ENCODE measurements at places on chromosomes 2 and 18.

- no peak for DNase-seq
Measured at GRCh38 chr2:121596221-121597080, 52.8 kb downstream of the CLASP1 start.

DNA sequence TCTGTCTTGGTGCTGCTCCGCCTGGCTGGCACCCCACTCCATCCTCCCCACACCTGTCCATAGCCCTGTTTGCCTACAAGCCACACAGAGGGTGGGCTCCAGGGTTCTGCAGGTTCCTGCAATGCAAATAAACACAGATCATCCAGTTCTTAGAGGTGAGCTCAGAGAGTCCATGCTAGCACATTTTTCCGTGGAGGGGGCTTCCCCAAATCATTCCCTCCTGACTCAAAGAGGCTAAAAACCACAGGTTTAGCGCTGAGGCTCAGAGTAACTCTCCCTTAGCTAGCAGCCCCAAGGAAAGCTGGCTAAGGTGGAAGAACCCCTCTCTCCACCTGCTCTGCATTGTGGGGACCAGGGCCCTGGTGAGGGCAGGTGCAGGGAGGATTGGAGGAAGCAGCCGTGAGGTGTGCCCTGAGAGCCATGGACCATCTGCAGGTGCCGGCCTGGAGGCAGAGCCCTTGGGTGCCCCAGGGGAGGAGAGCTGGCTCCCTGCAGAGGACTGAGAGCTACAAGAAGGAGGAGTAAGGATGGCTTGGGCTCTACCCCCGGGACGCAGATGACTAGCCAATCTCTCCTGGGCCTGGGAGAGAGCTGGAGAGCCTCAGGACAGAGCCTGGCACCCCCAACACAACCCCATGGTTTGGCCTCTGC is 23.8 kb upstream of the TEX44 start:
- no peak for DNase-seq

DNA sequence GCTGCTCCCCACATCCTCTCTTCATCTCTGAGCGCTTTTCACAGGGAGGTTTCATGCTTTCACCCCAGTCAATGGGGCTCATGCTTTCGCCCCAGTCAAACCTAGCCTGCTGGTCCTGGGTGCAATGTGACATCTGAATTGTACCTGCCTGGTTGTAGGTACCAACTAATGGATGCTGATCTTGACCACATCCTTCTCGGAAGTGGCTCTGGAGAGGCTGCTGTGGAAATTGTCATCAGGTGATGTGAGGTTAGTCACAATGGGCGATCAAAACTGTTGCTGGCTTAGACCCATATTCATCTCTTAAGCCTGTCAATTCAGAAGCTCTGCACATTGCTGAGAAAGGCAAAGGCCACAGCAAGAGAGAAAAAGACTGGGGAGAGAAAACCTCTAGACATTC is 32.7 kb upstream of the ALKAL2 start:
- DNase-seq = no peak

DNA sequence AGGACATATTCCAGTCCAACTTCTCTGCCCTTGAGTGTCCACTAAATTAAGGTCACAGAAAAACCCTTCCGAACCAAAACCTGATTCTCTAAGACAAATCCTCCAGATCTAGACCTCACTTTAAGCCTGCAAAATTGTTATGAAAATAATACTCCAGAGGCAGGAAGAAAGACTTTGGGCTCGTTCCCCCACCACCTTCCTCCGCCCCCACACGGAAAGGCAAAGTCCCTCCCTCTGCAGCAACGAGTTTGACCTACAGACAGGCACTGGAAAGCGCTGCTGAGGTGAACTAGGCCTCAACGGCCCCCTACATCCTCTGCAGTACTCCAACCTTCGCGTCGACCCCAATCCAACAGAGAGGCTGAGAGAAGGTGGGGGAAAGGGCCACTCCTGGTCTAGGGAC is 808 bp downstream of the ATP5MC3 start:
- peak; percentile 20 for DNase-seq

DNA sequence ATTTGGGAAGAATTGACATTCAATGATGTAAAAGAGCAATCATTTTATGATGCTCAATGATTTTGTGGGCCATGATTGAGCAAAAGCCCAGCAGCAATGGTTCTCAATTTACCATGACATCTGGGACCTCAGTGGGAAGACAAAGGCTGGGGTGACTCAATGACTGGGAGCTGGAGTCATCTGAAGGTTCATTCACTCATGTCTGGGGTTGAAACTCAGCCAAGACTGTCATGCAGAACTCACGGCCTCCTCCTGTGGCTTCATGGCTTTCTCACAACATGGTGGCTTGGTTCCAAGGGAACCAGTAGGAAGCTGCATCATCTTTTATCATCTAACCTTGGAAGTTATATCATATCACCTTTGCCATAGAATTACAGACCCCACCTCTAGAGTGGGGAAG is 45.1 kb upstream of the CD226 start:
- DNase-seq = no peak

GRCh38 chr2:174635015-174635593 is 37.5 kb upstream of the WIPF1 start:
- DNase-seq = no peak

DNA sequence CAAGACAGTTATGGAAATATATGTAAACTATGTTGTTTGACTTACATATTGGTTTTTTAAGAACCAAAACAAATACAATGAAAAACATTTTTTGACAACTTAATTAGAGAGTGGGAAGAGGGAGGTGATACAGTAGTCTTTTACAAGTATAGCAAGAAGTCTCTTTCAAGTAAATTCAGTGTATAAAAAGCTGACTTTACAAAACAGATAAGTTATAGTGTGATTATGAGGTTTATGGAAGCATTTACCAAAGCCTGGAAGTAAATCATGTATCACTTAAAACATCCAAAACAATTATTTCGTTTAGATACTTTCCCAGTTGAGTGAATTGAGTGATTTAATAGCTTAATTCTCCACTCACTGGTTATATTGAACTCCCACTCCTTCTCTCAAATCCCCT is 66.7 kb upstream of the SLC4A10 start:
- DNase-seq = no peak

GRCh38 chr2:72744049-72744448 is 81.8 kb downstream of the EXOC6B start:
- no peak for DNase-seq

- no peak for DNase-seq
Measured at GRCh38 chr18:12839526-12840196, 44.4 kb downstream of the PTPN2 start.

- no peak for DNase-seq
Measured at GRCh38 chr2:48588745-48589144, 28.9 kb upstream of the GTF2A1L start.

DNA sequence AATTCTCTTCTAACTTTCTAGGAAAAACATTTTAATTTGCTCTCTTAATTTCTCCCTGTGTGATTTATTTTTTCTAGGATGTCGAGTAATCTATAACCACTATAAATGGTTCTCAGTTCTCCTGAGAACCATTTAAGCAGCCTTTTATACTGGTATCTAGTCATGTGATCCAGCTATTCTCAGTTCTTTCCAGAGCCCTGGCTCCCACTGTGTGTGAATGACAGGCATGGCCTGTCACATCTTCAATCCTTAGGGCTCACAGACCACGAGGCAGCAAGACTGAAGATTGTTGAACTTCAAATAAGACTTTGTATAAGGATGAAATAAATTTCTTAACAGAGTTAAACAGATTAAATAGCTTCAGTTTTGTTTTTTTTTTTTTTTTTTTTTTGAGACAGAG is 219.4 kb downstream of the HNMT start:
- DNase-seq = no peak

DNA sequence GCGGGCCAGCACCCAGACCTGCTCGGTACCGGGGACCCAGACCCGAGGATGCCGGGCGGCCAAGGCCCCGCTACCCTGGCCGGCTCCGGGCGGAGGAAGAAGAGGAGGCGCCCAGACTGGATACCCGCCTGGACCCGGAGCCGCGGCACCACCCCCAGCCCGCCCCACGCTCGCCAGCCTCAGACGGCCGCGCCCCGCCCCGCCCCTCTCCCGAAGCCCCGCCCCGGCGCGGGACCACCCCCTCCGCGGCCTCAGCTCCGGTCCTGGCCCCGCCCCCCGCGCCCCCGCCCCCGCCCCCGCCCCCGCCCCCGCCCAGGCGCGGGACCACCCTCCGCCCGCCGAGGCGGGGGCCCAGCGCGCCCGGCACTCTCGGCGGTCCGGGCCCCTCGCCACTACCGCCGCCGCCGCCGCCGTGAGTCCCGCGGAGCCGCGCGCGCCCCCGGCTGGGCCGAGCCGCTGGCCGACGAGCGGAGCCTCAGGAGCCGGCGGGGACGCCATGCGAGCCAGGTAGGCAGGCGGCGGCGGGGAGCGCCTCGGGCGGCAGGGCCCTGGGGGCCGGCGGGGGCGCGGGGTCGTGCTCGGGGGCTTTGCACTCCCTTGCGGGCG is at the start of gene SH3BP4:
SH3BP4 (plus strand) TSS at position 354 of the 606 bp plus-strand sequence. CDS start 82,986 bp downstream, outside the sequence.
- peak; percentile 7 for DNase-seq

- DNase-seq = no peak
Measured at GRCh38 chr2:64212801-64213321, 68.6 kb upstream of the PELI1 start.

DNA sequence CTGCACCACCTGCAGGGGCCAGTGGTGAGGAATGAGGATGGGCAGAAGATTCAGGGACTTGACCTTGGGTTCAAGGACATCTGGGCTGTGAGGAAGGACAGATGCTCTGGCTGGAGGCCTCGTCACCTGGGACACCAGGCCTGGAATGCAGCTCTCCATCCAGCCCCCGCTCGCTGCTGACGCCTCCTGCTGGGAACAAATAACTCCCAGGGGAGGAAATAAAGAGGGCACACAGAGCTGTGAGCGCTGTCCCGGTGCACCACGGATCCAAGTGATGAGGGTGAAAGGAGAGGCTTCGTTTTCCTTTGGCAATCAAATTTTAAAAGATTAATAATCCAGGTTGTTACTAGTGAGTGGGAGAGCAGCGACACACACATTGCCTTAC is 368.0 kb upstream of the MYT1L start:
- DNase-seq = no peak

GRCh38 chr2:7967707-7968405 is 714.0 kb upstream of the ID2 start:
- no peak for DNase-seq

GRCh38 chr2:37671009-37671815 is at the start of gene CDC42EP3:
CDC42EP3 (minus strand) TSS chr2:37671642; CDS start chr2:37646587, 25,055 bp downstream.
- peak; percentile 60 for DNase-seq
